Activated gamma-delta T cell treated with Interleukin-2 at 50 U/mL for 16 hours (primary cell): ENCODE measurements at places on chromosomes 3 and 15.
A peak's percentile ranks its signal among the peaks of the same experiment; 100 is the strongest.

DNA sequence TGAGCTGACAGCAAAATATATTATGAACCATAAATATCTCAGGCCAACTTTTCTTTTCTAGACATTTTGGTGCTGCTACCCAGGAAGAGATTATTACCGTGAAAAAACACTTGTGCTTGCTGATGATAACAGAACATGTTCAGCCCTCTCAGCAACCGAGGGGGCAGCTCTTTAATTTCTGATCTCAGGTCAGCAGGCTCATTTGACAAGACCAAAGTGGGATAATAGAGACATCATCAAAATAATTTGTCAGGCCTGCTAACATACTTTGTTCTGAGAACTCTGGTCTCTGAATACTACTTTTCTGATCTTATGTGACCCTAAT, 645.9 kb upstream of the KCNMB2 start:
- DNase-seq: no peak

DNA sequence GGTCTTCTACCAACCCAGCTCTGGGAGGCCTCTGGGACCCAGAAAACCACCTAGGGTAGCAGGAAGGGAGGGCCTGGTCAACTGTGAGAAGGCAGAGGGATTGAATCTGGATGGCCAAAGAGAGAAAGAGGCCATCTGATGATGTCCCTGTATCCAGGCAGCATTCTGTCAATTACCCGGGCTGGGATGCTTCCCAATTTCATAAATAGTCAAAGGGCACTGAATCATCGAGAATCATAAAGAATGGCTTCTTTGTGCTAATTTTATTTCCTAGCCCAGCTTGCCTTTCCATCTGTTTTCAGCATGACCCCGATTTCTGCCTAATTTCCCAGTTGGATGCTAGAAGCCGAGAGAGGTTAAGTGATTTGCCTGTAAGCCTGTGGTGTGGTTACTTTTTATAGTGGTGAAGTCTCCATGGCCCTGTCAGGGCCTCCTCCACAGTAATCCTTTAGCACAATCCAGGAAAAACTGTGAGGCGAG, 129.2 kb downstream of the FAM43A start:
- DNase-seq: no peak

DNA sequence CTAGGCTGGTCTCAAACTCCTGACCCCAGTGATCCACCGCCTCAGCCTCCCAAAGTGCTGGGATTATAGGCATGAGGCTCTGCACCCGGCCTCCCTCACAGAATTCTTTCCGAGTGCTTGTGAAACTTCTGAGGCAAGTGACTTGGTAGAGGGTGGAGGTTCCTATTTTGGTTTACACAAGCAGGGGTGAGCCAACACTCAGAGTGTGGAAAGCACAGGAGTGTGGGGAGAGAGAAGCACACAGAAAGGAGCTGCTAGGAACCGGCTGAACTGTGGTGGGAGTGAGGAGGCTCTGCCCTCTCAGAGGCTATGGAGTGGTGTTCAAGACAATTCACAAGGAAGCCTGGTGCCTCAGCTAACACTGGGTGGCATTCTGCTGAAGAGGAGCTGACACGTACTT, 7.7 kb downstream of the CAPN3 start:
- no peak for DNase-seq

DNA sequence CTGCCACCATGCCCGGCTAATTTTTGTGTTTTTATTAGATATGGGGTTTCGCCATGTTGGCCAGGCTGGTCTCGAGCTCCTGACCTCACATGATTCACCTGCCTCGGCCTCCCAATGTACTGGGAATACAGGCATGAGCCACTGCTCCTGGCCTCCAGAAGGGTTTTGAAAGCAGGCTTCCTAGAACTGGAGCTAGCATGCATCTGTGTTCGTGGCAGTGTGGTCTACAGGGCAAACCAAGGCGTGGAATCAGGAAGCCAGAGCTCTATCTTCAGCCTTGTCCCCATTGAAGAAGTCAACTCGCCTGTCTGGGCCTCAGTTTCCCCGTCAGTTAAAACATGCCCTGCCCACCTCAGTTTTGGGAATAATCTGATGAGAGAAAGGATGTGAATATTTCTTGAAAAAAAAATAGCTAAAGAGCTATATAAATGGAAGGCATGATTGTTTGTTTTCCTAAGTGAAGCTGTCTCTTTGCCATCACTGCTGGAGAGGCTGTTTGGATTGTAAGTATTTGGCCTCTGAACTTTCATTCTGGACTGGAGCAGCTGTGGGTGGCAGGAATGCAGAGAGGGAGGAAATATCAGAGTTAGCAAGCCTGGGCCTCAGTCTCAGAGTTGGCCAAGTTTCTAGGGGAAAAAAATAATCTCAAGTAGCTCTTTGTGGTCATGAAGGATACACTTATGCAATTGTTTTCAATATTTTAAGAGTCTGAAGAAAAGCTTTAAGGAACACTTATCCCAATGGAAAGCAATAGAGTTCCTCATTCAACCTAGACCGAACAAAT, 36.5 kb upstream of the UACA start:
- DNase-seq: no peak

DNA sequence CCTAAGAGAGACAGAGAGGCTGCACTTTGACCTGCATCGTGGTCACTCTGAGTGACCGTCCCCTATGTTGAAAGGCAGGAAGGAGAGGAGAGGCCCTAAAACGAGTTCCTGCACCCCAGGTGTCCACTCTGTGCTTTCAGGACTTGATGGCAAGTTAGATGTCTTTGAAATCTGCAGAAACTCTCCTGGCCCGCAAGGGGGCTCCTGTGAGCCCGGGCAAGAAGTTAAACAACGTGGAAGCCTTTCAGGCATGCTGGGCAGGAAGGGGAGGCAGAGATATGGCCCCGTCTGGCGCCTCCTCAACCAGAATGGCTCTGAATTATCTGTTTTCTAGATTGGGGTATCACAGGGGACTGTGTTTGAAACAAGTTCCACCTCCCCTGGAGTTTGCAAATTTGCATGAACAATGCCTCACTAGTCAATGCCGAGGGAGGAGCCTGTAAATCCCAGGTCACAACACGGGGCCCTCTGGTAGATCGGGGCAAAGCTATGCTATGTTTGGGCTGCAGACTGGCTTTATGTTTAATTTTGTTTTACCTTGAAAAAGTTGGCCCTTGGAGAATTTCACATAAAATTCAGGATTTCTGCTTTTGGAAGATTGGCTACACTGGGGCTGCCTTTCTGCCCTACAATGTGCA, 9.8 kb downstream of the CTXND1 start:
- DNase-seq: no peak

GRCh38 chr15:40856746-40857145, 12.9 kb downstream of the SPINT1 start:
- no peak for DNase-seq

DNA sequence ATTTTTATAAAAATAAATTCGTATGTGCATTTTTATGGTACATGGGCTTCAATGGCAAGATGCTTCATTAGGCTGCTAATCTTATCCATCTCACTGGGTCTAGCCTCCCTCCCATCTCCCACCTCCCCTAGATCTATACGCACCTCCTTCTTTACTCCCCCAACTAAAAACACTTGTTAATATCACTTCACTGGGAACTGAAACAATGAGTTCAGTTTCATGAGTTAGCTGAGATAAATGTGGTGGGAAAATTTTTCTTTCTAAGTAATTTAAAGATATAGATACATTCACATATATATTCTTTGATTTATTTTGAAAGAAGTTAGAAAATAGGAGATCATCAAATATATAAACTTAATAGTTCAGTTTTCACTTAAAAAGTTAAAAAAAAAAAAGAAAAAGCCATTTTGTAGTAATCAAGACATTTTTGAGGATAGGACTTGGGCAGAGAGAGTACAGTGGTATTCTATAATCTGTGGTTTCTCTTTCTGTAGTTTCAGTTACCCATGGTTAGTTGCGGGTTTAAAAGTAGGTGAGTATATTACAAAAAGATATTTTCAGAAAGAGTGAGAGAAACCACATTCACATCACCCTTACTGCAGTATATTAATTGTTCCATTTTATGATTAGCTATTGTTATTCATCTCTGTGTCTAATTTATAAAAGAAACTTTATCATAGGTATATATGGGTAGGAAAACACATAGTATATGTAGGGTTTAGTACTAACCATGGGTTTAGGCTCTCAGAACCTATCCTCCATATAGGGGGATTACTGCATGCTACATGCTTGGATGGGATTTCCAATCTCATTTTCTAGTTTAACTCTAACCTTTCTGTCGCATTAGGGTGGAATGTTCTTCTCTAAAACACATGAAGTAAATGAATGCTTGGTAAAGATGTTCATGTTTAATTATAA, 316.0 kb upstream of the CBLB start:
- no peak for DNase-seq

DNA sequence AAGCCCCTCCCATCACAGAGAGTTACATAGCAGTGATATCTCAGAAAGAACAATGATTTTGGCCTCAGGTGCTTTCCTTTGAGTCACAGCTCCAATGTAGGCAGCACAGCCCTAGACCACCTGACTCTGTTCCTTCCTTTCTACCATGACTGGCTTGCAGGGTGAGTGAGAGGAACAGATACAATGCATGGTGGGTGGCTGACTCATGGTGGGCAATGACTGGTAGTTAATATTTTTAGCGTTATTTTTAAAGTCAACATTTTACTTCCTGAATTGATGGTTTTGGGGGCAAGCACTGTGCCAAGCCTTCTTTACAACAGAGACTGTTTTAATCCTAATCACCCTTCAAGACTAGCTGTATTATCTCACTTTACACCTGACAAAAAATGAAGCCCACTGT, 32.8 kb upstream of the ST3GAL6 start:
- DNase-seq: no peak

- no peak for DNase-seq
Measured at GRCh38 chr3:155984791-155985417, 114.5 kb downstream of the GMPS start.

DNA sequence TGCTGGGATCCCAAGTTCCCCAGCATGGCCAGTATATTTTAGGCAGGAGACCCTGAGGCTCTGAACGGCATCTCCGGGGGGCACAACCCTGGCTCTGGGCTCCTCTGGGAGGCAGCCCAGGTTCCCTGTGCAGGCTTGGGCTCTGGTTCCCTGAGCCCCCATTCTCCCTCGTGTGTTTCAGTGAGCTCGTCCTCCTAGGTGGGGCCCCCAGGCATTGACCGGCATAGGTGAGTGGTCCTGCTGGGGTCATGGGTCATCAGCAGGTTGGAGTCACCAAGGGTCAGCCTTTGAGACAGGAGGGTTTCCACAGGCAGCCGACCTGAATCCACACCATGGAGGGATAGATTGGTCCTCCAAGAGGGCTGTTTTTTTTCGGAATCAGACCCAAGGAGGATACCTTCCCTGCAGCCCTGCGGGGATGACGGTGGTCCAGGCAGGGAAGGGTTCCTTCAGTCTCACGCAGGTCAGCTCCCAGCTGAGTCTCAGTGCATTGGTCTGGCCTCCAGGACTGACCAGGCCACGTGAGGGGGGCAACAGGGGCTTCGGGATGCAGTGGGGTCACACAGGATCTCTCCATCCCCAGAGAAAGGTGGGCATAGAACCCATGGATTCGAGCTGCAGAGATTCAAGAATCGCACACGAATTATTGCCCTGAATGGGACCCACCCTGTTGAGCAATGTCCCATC, 226.0 kb downstream of the SNRPN start:
- peak; percentile 1 for DNase-seq

DNA sequence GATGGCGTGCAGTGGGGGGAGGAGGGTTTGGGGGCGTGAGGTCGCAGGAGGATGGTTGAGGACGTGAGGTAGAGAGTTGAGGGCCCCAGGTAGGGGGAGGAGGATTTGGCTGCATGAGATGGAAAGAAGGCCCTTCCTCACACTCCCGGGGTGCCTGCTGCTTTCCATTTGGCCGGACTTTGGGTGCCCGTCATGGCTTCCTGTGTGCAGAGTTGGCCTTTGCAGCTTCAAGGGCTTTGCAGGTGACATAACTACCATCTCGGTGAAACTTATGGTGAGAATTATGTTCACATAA, 1.7 kb downstream of the MLF1 start:
- DNase-seq: no peak

DNA sequence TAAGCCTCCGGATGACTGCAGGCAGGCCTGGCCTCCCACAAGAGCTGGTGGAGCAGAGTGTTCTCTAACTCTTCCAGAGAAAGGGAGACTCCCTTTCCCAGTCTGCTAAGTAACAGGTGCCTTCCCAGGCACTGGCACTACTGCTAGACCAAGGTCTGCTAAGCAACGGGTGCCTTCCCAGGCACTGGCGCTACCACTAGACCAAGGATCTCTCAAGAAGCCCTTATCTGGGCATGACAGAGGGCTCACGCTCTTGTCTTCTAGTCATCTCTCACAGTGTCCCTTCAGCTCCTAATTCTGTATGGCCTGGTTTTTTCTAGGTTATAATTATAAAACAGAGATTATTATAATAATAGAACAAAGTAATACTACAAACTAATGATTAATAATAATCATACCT, 27.8 kb downstream of the MYL3 start:
- no peak for DNase-seq

GRCh38 chr3:128051459-128051836, 789 bp upstream of the SEC61A1 start:
- no peak for DNase-seq

DNA sequence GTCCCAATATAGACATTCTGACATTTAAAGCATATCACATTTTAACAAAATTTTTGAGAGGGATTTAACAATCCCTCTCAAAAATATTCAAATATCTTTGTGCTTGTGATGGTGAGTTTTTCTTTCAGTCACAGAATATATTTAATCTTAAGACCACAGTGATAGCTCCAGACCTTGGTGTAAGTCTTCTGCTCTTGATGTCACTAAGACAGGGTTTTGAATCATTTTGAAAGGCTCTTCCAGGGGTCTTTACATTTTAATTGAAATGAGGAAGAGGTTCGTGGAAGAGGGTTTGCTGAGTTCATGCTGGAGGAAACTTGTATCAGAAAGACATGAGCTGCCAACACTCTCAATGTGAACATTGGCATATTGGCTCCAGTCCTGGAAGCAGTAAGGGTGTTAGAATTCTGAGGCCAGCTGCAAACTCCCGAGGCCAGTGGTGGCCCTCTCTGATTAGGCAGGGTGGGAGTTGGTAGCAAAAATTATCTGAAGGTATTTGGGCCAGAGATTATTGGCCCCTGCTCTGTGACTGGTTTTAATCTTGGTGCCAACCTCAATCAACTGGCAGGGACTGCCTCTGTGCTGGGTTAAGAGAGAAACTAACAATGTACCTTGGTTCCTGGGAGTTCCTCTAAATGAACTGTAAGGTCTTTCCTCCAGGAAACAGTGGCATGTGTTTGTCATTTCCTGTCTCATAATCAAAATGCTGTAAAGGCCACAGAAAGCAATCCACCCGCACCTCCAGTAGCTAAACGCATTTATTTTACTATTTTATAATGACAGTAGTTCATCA, 5.3 kb downstream of the POU1F1 start:
- DNase-seq: no peak

GRCh38 chr15:77569729-77570125, 63.0 kb downstream of the LINGO1 start:
- no peak for DNase-seq

GRCh38 chr15:77500989-77501388, 80.3 kb downstream of the HMG20A start:
- no peak for DNase-seq

DNA sequence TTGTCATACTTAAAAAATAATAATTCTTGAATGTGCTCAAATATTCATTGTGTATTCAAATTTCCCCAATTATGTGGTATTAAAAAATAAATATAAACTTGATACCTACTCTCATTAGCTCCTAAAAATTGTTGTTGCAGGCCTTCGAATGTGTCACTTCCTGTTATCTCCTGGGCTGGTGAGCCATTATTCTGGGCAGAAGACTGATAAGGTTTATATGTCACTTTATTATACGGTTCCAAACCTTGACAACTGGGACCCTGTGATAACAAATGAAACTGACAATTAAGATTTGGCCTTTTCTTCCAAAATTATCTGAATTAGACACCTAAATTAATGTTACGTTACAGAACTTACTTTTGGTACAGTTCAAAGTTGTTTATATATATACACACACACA, 15.0 kb downstream of the CEP152 start:
- no peak for DNase-seq

GRCh38 chr15:70440416-70441138, 322.8 kb downstream of the UACA start:
- no peak for DNase-seq
